ENCODE measurements at places on chromosomes 5 and 9. TPM values are rescaled to one million over a fixed set of nuclear protein-coding genes. Genes with fewer than 3 reads are reported as not detected.

SHISAL2B gene
- polyA plus RNA-seq: 21.1 TPM

OGN gene
- 2.2 TPM for polyA plus RNA-seq

LCN9 gene
- not detected for polyA plus RNA-seq

CSF1R gene
- polyA plus RNA-seq: not detected

SPOCK1 gene
- polyA plus RNA-seq: 6.9 TPM

PCDHGC4 gene
- polyA plus RNA-seq: 0.31 TPM

IFNA14 gene
- polyA plus RNA-seq: not detected

ARPC5L gene
- 87.3 TPM for polyA plus RNA-seq

PCDHA9 gene
- 1.1 TPM for polyA plus RNA-seq

SLC34A1 gene
- not detected for polyA plus RNA-seq

CPLANE1 gene
- polyA plus RNA-seq: 2.4 TPM

CDH10 gene
- not detected for polyA plus RNA-seq

ORM2 gene
- 0.76 TPM for polyA plus RNA-seq

HACD4 gene
- polyA plus RNA-seq: 1.3 TPM

PLPP7 gene
- 2.0 TPM for polyA plus RNA-seq

ENHO gene
- polyA plus RNA-seq: 17.5 TPM

RPS14 gene
- polyA plus RNA-seq: 2,790 TPM

PCDHGA7 gene
- 0.50 TPM for polyA plus RNA-seq

KCNT1 gene
- 0.05 TPM for polyA plus RNA-seq

FOXI1 gene
- polyA plus RNA-seq: not detected

EQTN gene
- polyA plus RNA-seq: 0.21 TPM

RFX3 gene
- 7.5 TPM for polyA plus RNA-seq

SPAAR gene
- polyA plus RNA-seq: 0.17 TPM

GDNF gene
- polyA plus RNA-seq: 0.13 TPM

FST gene
- 13.2 TPM for polyA plus RNA-seq

SOHLH1 gene
- not detected for polyA plus RNA-seq

SHC3 gene
- polyA plus RNA-seq: 1.1 TPM

ZFR gene
- polyA plus RNA-seq: 79.2 TPM

MED7 gene
- 34.4 TPM for polyA plus RNA-seq

GLT6D1 gene
- polyA plus RNA-seq: not detected

DND1 gene
- polyA plus RNA-seq: 8.1 TPM

ANXA2R gene
- polyA plus RNA-seq: not detected

FGF10 gene
- polyA plus RNA-seq: 0.40 TPM

SLC36A2 gene
- polyA plus RNA-seq: not detected

ANKRD18B gene
- polyA plus RNA-seq: 12.4 TPM

PCDHGA6 gene
- 0.99 TPM for polyA plus RNA-seq

CARD9 gene
- 0.63 TPM for polyA plus RNA-seq

AQP7 gene
- not detected for polyA plus RNA-seq

TRPM6 gene
- polyA plus RNA-seq: 0.40 TPM

FOXD4L6 gene
- not detected for polyA plus RNA-seq

C9orf50 gene
- polyA plus RNA-seq: not detected

WDR31 gene
- 0.13 TPM for polyA plus RNA-seq

TERT gene
- polyA plus RNA-seq: 9.1 TPM

RMRP gene
- polyA plus RNA-seq: 15.3 TPM

CD274 gene
- 0.17 TPM for polyA plus RNA-seq

AK3 gene
- 29.6 TPM for polyA plus RNA-seq

LEAP2 gene
- polyA plus RNA-seq: 1.5 TPM

PKD2L2 gene
- polyA plus RNA-seq: not detected

ADRB2 gene
- 0.44 TPM for polyA plus RNA-seq

HTR1A gene
- polyA plus RNA-seq: 0.92 TPM

SUSD3 gene
- 6.9 TPM for polyA plus RNA-seq

NMUR2 gene
- not detected for polyA plus RNA-seq

SHLD3 gene
- 4.8 TPM for polyA plus RNA-seq

PCDHB5 gene
- polyA plus RNA-seq: 18.7 TPM

C5orf58 gene
- 9.1 TPM for polyA plus RNA-seq

FRMD3 gene
- polyA plus RNA-seq: 0.64 TPM

GPR21 gene
- not detected for polyA plus RNA-seq

SVEP1 gene
- 0.18 TPM for polyA plus RNA-seq

SH3GL2 gene
- polyA plus RNA-seq: 5.9 TPM

GFPT2 gene
- polyA plus RNA-seq: 74.6 TPM
